ENCODE measurements at places on chromosomes 12 and 14.

DNA sequence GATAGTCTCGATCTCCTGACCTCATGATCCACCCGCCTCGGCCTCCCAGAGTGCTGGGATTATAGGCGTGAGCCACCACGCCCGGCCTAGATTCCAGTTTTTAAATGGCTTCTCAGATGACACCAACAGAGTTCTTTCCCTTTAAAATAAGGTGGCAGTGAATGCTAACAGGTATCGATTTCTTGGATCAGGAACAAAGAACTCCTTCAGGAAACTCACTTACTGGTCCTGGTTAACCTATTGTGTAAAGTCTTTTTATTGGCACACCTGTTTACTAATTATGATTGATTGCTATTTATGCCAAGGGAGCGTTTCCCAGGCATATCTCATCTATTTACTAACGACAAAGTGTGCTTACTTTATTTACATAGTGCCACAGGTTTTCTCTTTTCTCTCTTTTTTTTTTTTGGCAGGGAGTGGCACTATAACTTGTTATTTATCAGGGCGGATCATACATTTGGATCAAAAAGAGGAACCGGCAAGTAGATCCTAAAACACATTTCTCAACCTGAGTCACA is 89.7 kb downstream of the GLT1D1 start:
- DNase-seq, result no peak

- DNase-seq, result no peak
These were observed 2.3 kb downstream of the KRT78 start for GRCh38 chr12:52846356-52846970.

- no peak for DNase-seq
These were observed 139.4 kb downstream of the SLC38A4 start for GRCh38 chr12:46686267-46686942.

GRCh38 chr14:72104011-72104613 is 171.9 kb downstream of the RGS6 start:
- no peak for DNase-seq

DNA sequence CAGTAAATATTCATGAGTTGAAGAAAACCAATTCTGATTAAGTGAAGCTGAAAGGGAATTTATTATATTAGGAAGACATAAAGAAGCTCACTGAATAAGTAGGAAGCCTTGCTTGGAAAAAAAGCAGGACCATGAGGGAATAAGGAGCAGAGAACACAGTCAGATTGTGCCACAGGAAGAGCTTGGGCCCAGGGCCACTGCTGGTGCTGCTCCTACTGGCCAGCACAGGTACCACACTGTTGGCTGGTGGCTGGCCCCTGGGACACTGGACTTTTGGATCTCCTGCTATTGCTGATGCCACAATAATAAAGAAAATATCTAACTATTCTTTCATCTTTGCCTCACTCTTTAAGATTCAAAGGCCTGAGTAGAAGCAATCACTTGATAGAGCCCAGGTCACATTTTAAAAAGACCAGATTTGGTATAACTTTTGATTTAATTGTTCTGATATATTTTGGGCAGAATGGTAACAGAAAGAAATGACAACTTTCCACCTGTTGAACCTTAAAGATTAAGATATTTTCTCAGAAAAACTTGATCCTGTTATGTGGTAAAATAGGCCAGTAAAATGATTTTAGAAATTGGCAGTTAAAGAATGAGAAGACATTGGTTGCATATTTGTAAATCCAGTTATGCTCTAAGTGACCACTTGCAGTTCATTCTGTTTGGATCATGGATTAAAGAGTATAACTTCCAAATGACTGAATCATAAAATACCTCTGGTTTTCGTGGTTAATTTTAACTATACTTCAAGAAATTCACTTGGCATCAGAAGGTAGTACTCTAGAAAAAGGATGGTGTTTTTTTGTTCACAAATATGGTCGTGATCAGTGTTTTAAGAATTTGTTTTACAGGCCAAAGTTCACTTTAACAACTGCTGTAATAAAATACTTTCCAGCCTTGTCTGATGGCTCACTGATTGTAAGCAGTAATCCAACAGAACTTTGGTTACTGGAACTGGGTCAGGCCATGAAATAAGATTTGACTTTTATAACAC is 68.3 kb downstream of the DERA start:
- DNase-seq, result no peak

DNA sequence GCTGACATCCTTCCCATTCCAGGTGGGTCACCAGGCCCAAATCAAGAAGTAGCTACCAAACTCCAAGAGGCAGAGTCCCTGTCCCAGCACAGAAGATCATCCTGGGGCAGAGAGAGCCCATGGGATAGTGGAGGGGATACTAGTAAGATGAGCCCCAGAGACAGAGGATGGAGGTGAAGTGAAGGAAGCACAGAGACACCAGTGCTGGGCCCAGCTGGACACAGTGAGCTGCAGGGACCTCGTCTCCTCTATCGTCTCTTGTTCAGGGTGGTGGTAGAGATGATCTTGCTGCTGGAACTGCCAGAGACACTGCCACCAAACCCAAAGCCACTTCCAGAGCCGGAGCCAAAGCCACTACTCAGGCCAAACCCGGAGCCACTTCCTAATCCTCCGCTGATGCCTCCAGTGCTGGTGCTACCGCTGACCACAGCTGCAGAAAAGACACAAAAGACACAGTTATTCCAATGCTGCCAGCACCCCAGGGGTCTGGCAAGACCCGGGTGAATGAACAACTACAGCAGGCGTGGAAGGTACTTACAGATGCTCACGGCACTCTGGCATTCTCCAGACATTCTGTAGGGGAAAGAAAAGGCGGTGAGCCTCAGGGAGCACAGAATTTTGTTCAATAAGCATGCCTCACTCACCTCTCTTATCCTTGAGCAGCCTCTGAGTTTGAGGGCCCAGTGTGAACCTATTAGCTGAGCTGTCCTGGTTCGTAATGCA is 6.9 kb downstream of the KRT4 start:
- DNase-seq, result no peak

DNA sequence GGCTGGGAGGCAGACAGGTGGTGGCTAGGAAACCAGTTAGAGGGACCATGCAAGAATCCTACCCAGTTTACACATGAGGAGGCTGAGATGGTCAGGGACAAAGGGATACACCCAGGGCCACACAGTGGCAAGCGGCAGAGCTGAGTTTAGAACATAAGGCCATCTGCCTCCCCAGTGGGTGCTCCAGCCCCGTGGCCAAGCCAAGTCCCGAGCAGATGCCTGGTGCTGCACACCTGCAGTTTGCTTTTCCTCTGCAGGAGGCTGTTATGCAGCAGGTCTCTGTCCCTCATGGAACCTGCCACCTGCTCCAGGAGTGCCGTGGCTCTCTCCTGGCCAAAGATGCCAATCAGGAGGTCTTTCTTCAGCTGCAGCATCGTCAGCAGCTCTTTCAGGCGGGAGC is 70.8 kb downstream of the SYNE3 start:
- no peak for DNase-seq

GRCh38 chr12:111406474-111407376 is 1.0 kb downstream of the SH2B3 start:
- peak; percentile 66 for DNase-seq

DNA sequence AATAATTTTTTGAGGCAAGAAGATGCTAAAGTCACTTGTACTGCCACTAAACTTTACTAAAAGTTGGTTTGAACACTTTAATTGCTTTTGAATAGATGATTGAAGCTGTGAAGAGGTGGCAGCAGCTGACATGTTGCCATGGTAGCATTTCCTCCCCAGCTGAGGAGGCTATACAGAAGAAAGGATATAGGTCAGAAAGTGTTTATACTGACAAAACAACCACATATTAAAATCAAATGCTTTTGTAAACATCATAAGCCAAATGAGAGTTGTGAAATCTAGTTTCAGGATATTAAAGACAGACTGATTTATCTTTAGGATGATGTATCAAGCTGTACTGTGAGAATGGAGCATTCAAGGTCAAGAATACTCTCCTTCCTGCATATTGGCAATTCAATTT is 41.7 kb downstream of the TSPAN19 start:
- DNase-seq, result no peak

DNA sequence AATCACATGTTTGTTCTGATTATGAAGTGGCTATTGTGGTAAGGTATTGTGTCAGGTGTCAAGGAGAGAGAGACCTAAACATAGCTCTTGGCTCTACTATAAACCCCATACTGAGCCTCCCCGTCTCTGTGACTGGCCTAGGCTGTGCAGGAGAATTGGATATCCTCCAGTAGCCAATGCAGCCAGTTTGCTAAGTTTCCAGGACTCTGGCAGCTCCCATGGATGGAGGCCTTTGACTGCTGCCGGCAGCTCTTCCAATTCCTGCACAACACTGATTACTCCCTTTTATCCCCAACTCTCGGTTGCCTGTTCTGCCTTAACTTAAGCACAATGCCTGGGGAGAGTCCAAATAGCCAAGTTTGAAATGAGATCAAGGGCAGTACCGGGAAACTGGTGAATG is 59.3 kb downstream of the ABCC9 start:
- DNase-seq, result peak; percentile 49

DNA sequence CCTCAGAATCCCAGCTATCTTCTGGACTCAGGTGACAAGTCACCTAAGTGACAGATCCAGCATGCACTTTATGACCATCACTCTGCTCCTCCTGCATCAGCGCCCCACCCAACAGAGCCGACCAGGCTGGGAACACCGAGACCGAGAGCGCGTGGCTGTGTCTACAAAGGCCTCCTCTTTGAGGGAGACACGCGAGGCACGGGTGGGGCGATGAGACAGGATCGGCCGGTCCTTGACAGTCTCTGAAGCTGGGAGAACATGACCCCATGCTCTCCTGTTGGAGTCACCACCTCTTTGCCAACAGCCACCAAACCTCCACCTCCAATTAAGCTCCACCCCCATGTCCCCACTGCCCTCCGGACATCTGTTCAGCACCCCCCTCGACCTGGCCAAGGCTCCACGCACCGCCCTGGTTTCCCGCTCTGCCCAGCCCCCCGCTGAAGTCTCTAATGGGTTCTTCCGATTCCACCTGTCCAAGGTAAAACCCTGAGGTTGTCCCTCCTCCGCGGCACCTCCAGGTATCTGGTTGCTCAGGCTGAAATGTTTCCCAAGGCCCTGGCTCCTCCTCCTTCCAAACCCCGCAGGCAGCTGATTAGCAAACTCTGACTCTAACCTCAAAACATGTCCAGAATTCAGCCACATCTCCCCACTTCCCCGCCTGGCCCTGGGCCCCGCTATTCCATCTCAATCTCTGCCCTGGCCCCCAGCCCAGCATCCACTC is 31.5 kb downstream of the HSP90AA1 start:
- DNase-seq, result no peak

- DNase-seq, result no peak
These were observed 23.6 kb upstream of the FERMT2 start for GRCh38 chr14:52974406-52974805.

- DNase-seq, result no peak
These were observed 72.8 kb downstream of the TTC7B start for GRCh38 chr14:90743425-90743824.

GRCh38 chr14:53044486-53044885 is 93.6 kb upstream of the FERMT2 start:
- DNase-seq, result no peak

DNA sequence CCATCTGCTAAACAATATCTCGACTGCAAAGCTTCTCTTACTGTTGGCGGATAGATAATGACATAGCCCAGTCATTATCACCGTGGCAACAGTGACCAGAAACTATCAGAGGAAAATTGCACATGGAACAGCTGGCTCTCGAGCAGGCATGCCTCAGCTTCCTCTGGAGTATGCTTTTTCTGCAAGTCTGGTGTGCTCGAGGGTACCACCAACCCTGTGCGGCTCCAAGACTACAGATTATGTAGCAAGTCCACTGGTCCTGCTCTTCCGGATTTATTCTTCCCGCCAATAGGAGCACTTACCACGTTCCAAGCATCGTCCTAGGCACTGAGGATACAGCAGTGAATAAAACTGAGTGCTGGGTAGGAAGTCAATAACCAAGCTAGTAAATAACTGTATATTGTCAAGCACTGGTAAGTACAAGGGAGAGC is 1.4 kb upstream of the GLRX5 start:
- no peak for DNase-seq

DNA sequence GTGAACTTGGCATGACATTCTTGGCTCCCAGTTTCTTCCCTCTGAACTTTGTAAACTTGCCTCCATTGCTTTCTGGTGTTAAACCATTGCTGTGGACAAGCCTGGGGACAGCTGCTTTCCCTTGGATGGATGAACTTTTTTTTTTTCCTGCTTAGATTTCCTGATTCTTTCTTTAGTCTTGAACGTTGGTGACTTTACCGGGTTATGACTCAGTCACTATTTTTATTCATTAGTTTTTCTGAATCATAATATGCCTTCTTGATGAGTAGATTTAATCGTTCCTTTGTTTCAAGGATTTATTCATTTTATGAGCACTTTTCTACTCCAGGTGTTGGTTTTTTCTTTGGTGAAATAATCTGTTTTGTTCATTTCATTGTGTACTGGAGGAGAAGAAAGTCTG is 155.0 kb upstream of the RTL1 start:
- DNase-seq, result no peak

GRCh38 chr14:89773151-89773550 is 181.4 kb downstream of the EFCAB11 start:
- DNase-seq, result no peak

- DNase-seq, result no peak
These were observed 11.3 kb upstream of the SMCO3 start for GRCh38 chr12:14825256-14825655.

GRCh38 chr14:62462988-62463387 is 582.3 kb downstream of the KCNH5 start:
- no peak for DNase-seq

- no peak for DNase-seq
These were observed 24.1 kb upstream of the PAPOLA start for GRCh38 chr14:96478119-96478518.

DNA sequence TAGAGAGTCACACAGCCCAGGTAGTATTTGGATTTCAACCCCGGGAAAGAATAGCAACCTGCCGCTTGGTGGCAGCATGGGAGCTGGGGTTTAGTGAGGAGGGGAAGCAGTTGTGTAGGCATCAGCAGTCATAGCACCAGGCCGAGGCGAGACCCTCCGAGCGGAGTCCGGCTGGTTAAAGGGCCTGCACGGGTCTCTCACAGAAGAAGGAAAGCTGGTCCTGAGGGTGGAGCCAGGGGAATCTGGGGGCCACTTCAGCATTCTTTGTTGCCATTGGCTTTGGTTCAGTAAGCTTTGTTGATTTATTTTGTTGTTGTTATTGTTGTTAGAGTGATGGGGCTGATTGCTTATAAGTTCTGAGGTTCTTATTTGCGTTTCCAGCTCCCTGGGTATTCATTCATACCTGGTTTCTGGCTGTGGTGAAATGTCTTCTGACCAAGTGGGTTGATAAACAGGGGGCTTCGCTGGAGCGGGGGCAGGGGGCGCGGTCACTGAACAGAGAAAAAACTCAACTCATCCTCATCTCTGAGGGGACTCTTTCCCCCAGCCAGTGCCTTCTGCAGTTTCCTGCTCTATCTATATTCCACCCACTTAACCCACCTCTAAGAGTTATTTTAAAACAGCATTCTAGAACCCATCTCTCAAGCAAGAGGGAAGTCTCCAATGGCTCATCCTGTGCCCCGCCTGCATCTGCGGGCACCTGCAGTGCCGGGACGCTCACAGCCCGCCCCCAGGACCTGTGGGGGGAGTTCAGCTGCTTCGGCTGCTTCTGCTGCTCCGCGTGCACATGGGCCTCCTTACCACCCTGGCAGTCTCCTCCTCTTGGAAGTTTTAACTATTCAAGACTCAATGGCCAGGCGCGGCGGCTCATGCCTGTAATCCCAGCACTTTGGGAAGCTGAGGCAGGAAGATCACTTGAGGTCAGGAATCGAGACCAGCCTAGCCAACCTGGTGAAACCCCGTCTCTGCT is 11.6 kb downstream of the CKB start:
- DNase-seq, result no peak

GRCh38 chr12:53973236-53974042 is 513 bp downstream of the HOXC11 start:
- no peak for DNase-seq

GRCh38 chr12:31011336-31011735 is 62.3 kb upstream of the DDX11 start:
- no peak for DNase-seq

All from globus pallidus (tissue), 1 donor.